ENCODE measurements at places on chromosomes 7 and 10.

GRCh38 chr10:66586897-66587679 lies 338.7 kb upstream of the LRRTM3 start:
- no peak for DNase-seq

GRCh38 chr10:122295451-122295809 lies 24.3 kb downstream of the BTBD16 start:
- no peak for DNase-seq

DNA sequence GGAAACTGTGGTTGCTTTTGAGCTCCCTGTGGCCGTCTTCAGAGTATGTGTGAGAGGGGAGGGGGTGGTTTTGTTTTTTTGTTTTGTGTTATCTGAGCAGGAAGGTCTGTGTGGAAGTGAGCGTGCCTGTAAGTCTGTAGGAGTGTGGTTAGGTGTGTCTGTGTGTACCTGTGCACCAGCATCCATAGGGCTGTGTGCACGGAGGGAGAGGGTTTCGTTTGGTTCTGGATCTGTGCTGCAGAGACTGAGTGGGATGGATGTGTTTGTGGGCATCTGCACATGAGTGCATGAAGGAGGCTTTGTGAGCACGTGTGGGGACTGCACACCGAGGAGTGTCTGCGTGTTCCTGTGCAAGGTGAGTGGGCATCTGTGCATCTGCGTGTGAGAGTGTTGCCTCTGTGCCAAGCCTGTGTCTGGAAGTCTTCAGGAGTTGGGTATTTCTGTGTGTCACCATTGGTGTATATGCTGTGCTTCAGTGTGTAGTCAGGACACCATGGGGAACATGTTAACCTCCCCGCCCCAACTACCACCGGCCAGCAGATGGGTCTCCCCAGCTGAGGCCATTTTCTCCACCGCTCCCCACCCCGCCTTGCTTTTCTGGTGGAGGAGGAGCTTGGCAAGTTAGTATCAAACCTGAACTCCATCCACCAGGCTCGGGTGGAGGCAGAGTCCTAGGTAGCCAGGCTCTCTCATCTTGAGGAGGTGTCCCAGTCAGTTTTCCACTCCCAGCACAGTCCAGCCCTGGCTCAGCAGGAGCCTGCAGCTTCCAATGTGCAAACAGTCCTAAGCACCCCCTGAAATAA lies 7.1 kb upstream of the TLX1 start:
- no peak for DNase-seq

- DNase-seq, result no peak
These were observed 89.5 kb upstream of the CCDC6 start for GRCh38 chr10:59995862-59996261.

DNA sequence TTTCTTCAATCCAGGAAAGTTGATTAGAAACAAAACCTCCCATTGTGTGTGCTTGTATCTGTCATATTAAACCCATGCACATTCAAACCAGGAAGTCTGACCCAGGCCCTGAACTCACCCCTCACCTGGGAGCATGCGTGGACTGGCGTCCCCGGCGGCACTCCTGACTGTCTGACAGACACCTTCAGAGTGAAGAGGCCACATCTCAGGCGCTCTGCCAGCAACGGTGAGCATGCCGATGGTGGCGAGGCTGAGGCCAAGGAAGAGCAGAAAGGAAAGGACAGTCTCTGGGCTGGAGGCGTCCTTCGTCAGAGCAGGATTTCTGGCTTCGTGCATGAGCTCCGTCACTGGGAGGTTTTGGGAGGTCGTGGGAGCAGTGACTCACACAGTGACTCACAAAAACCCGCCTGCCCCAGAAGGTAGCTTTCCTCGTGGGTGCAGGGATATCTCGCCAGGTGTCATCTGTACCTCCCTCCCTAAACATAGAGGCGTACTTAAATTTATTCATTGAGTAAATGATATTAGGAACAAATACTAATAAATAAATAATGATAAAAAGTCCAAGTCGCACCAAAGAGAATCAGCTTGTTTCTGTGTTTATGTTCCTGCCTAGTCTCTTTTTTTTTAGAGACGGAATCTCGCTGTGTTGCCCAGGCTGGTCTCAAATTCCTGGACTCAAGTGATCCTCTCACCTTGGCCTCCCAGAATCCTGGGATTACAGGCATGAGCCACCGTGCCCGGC lies 13.5 kb downstream of the IQCE start:
- DNase-seq, result peak; percentile 46

GRCh38 chr7:65459438-65459837 lies 85.8 kb downstream of the ZNF92 start:
- no peak for DNase-seq

DNA sequence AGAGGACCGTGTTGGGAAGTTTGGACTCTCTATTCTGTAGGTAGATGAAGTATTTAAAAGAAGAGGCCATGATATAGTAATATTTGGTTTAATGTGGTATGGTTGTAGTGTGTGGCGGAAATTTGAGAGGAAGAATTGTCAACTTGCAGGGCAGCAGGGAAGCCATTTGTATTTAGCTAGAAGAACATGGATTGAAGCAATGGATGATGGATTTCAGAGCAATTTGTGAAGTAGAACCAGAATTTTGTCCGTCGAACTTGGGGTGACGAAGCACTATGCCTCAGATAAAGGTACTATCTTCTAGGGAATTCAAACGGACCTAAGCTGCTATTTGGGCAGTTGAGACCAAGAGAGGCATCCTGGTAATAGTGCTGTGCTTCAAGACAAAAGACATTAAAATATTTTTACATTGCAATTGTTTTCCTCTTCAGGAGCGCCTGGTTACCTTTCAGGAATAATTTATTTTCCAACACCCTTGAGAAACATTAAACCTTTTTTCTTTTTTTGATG lies 615 bp upstream of the WBP1L start:
- no peak for DNase-seq

DNA sequence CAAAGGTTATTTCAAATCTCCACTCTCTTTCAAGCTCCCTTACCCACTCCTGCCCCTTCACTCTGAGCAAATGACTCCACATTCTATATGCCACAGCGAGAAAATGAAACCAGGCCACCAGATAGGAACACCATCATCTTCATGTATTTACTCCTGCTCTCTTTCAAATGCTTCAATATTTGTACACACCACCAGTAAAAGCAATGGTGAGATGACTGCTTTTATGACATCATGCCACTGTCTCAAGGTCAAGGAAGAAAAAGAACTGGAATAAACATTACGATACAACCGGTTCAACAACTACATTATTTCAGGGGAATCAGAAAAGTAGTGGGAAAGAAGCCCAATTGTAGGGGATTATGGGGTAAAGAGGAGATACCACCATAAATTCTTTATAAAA lies 32.7 kb downstream of the PUS7 start:
- DNase-seq, result no peak

DNA sequence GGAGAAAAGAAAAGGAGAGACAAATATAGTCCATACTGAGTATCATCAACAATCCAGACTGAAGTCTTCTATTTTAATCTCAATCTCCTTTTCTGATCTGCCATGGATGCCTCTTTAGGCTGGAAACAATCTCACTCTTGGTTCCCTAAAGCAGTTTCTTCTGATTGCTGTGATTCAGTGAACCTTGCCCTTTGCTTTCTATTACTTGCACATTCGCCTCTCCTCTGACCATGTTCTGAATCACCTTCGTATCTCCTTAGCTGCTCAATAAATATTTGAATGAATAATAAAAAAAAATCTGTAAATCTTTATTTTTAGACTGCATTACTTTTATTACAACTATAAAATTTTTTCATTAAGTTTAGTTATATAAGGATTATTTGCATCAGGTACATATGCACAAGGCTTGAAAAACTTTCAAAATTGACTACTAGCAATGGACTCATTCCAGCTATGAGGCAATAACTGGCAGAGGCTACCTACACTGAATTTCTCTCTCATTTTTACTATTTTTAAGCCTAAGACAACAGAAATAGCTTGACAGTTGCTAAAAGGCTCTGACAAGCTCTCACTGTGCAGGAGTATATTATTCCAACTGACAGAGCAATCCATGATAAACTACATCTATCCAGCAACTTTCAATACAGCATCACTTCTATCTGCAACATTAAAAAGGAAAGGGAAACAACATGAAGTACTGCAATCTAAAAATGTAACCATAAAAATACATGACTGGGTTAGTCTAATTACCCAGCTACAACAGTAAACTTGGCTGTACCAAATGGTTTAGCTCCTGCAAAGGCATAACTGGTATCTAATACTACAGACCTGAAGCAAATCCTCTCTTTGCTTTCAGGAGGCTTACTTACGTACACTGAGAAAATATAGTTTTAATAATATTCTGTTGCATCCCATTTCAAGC lies 25.6 kb downstream of the TM9SF3 start:
- DNase-seq, result peak; percentile 30

- DNase-seq, result peak; percentile 40
These were observed 196.8 kb downstream of the RNLS start for GRCh38 chr10:88386204-88386788.

GRCh38 chr7:1943933-1944618 lies 274.0 kb downstream of the ELFN1 start:
- no peak for DNase-seq

DNA sequence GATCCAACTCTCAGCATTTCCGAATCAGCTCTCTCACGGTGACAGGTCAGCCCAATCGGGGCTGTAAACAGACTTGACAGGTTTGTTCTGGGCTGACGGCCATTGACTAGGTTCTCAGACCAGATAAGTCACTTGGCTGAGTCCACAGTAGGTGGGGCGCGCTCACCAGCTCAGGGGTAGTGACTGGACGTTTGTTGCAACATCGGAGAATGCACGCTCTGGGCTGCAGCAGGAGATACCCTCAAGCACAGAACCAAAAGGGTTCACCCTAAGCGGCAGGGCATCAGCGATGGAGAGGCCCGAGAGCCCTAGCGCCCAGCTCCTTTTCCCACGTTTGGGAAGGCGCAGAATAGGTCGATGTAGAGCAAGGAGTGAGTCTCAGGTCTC lies 1.8 kb downstream of the KLLN start:
- peak; percentile 76 for DNase-seq

DNA sequence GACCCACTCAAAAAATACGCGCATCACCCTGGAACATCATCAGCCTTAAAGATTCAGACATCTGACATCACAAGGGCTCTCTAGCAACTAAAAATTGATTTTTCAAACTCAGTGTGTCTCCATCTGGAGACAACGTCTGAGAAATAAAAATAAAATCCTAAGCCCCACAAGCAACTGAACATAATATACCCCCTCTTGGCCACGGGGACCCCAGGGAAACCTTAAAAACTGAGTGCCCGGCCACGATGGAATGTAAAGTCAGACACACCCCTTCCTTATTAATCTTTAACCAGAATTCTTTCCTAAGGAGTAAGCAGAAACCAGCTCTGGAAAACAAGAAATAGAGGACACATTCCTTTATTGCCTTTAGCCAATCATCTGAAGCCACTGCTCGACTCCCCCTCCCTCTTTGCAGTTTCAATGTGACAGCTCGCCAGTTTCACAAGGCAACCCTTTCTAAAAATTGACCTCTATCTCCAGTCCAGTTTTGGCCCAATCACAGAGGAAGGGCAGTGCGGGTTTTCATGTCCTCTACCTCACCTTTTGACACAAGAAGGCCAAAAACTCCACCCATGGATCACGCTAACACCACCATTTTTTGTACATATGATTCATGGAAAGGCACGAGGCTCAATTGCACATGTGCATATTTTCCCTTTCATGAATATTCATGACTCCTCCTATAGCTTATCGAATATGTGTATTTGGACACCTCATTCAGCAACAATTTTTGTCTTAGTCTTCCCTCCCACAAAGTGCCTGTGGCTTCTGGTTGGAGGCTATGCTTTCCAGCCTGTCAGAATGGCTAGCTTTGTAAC lies 24.2 kb downstream of the IFIT3 start:
- DNase-seq, result peak; percentile 94

GRCh38 chr7:110534241-110534931 lies 556.5 kb upstream of the LRRN3 start:
- peak; percentile 62 for DNase-seq

DNA sequence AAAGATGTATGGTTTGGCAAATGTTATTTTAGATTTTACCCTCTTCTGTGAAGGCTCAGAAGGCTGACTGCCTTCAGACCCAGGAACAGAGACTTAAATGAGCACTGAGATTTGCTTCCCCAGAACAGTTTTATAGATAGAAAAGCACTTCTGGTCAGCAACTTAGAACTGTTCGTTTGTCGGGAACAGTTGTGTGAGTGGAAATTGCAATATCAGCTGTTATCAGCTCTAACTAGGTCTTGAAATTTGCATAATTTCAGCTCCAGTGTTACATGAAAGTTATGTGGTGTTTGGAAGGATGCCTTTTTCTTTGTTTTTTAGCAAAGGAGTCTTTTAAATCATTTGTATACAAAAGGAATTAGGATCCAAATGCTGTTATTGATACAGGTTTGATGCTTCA lies 83.8 kb upstream of the MXI1 start:
- DNase-seq, result no peak

DNA sequence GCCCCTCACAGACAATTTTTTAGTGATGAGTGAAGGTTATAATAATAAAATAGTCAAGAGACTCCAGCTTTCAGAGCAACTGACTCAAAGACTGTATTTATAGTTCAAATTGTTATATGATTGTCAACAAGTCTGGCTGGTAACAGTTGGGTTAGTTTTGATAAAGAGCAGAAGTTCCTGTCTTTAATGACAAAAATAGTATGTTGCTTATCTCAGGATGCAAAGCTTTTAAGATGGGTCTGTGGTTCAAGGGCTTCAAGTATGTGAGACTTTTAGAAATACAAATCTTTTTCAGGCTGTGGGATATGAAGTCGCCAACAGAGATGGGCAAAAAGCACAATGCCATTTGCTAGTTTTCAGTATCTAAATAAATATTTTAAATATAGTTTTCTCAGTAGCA lies 118.4 kb downstream of the ABCA13 start:
- no peak for DNase-seq

DNA sequence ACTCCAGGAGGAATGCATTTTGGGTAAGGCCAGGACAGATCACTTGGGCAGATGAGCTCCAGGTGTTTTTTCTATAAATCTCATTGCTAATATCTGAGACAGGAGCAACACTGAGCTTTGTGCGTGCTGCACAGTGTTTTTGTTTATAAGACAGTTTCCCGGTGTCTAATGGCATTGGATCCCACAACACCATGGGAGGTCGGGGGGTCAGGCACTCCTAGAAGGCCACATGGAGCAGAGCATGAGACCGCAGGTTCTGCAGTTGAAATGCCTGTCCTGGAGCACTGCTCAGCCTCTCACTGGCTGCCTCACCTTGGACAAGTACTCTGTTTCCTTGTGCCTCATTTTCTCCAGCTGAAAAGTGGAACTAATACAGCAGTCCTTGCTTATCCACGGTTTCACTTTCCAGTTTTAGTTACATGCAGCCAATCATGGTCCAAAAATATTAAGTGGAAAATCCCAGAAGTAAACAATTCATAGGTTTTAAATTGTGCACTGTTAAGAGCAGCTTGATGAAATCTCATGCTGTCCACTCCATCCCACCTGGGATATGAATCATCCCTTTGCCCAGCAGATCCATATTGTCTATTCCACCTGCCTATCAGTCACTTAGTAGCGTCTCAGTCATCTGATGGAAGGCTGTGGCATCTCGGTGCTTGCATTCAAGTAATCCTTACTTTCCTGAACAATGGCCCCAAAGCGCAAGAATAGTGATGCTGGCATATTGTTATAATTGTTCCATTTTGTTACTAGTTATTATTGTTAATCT lies 35.2 kb downstream of the ATXN7L1 start:
- DNase-seq, result no peak
